ENCODE measurements at places on chromosomes 2 and 18.

GRCh38 chr18:48072428-48073204, 142.2 kb upstream of the SMAD2 start:
- DNase-seq, result no peak

- DNase-seq, result no peak
Observed at GRCh38 chr2:64250751-64251423, 106.7 kb upstream of the PELI1 start.

- no peak for DNase-seq
Observed at GRCh38 chr2:10444463-10444862, 3.7 kb downstream of the ODC1 start.

GRCh38 chr2:171531836-171532450, 9.7 kb downstream of the CYBRD1 start:
- no peak for DNase-seq

DNA sequence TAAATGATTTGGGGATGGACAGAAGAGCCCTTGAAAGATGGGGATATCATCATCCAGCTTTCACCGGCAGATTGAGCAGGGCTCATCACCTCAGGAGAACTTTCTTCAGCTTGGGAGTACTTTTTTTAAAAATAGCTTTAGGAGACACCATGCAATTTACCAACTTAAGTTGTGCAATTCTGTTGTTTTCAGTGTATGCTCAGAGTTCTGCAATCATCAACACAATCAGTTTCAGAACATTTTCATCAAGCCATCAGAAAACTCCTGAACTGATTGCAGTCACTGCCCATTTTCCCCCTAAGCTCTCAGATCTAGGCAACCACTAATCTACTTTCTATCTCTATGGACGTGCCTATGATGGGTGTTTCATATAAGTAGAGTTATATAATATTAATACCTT, 117.7 kb downstream of the CRIM1 start:
- no peak for DNase-seq

GRCh38 chr2:70243806-70244584, 4.4 kb downstream of the TIA1 start:
- no peak for DNase-seq

- no peak for DNase-seq
Observed at GRCh38 chr18:9817725-9818422, 67.9 kb upstream of the TXNDC2 start.

- no peak for DNase-seq
Observed at GRCh38 chr2:27667446-27667845, 3.8 kb downstream of the SLC4A1AP start.

- no peak for DNase-seq
Observed at GRCh38 chr2:18106841-18107240, 228.4 kb downstream of the KCNS3 start.

DNA sequence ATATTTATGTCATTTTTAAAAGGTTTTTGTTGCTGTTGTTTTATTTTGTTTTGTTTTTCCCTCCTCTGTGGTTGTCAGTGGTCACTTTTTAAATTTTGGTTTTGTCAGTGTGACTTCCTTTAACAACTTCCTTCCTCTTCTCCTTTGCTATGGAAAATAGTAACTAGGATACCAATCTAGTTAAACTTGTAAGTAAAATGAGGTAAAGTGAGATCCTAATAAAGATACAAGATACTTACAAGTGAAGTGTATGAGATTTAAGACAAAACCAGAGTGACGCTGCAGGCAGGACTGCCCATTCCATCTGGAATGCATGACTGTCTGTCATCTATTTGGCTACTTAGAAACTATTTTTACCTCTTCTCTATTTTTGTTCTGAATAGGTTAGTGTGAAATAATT, 30.6 kb upstream of the CREB1 start:
- DNase-seq, result no peak

Measured in activated CD8-positive, alpha-beta memory T cell treated with anti-CD3 and anti-CD28 coated beads for 48 hours (primary cell).